Right cardiac atrium (tissue), 5 donors: ENCODE measurements at places on chromosomes 2 and 18.

DNA sequence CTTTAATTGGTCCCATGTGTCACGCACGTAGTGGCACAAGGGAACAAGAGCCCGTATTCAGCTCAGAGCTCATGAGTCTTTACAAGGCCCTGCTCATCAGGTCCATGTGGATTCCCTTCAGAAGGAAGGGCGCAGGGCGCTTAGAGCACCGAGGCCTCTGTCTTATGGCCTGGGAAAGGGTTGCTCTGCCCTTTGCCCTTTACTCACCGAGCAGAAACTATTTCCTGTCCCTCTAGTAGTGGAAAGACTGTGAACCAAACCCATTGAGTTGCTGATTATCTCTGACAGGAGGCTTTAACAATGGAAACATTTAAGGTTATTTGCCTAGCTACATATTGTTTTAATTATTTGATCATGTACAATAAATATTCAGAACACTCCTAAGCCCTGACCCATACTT, 102.0 kb upstream of the ACAA2 start:
- no peak for DNase-seq

DNA sequence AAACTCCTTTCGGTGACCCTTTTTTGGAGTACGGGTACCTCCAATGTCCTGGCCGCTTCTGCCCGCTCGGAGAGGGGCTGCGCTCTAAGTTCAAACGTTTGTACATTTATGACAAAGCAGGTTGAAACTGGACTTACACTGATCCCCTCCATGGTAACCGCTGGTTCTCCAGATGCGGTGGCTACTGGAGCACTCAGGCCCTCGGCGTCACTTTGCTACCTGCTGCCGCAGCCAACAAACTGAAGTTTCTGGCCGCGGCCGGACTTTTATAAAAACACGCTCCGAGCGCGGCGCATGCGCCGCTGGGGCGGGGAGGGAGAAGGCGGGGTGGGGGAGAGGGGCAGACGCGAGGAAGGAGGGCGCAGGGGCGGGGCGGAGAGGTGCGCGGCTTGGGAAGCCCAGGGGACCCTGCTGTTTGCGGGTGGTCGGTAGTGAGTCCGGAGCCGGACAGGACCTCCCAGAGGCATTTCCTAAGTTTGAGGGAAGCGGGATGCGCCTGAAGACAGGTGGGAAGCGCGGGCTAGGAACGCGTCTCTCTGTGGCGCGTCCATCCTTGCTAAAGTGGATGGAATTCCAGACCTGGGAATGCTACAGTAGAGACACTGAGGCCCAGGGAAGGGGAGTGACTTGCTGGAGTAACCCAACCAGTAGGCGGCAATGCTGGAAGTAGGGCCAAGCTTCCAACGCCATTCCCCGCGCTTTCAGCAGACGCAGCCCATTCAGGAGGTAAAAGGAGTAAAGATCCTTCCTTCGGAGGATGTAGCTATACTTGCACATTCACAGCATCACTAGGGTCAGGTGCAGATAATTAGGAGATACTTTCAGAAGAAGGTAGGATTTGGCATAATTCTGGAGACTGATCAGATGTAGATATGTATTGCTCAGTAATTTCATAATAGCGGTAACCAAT, at the start of gene CXCR4:
Gene CXCR4 (minus strand): TSS at position 241 of the 910 bp plus-strand sequence. CDS start 89 bp downstream, at position 152.
- DNase-seq = peak; percentile 87

GRCh38 chr2:112693596-112693995, 27.2 kb upstream of the NT5DC4 start:
- no peak for DNase-seq

- DNase-seq = no peak
Observed at GRCh38 chr2:207215308-207215707, 49.6 kb upstream of the KLF7 start.

GRCh38 chr2:85278361-85278760, 49.4 kb downstream of the TGOLN2 start:
- DNase-seq = no peak

GRCh38 chr2:122273785-122274419, 518.5 kb downstream of the TSN start:
- no peak for DNase-seq

DNA sequence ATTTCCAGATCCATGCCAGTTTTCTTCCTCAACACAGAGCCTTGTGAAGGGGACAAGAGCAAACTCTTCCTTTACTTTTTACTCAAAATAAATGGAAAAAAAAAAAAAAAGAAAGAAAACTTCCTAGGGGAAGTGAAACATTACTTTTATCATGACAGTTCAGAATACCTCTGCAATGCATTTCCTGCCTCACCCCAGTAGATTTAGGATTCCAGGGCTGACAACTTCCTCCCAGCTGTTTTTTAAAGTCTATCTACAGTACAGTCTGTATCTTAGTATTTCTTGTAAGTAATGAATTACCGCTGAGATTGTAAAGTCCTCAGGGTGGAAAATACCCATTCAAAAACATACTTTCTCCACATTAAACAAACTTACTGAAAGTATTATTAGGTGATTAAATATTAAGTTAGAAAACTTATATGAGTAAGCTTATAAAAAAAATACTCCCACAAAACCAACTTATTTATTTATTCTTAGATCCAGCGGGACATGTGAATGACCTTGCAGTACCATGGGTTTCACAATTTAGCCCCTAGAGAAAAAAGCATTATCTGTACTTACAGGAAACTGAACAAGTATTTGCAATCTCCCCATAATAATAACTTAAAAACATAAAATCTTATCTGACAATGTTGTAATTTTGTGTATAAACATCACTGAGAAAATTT, 117.7 kb downstream of the RBMS1 start:
- DNase-seq = no peak

- DNase-seq = no peak
Observed at GRCh38 chr2:128978212-128978611, 659.5 kb upstream of the HS6ST1 start.

DNA sequence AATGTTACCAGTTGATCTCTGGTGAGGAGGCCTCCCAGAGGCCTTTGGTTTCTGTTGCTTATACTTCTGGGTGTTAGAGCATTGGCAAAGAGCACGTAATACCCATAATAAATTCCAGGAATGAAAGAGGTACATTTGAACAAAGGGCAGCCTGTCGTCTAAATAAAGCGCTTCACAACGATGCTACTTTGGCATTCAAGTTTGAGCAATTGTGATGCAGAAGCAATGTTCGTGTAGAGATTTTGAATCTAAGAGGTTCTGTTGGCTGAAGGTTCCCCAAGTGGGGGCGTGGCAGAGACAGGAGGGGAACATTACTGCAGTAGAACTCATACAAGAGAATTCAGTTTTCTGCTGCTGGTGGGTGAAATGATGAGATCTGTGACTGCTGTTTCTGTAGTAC, 27.8 kb downstream of the ZNF532 start:
- no peak for DNase-seq

- no peak for DNase-seq
Observed at GRCh38 chr18:12455496-12455895, 47.8 kb downstream of the PRELID3A start.

DNA sequence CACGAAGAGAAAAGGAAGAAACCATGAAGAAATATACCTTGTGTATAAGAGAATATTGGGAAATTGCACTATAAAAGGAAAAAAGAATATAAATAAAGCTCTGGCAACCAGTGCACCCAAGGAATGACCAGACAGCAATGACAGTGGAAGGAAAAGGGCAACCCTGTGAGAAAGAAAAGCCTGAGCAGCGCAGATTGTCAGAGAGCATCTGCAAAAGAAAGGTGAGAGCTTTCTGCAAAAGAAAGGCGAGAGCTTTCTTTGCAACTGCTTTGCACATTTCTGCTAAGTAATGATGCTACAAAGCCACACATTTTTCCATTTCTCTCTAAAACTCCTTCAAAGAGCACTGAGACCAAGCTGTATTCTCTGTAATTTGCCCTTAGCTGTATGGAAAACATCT, 83.6 kb downstream of the CTNNA2 start:
- DNase-seq = no peak

DNA sequence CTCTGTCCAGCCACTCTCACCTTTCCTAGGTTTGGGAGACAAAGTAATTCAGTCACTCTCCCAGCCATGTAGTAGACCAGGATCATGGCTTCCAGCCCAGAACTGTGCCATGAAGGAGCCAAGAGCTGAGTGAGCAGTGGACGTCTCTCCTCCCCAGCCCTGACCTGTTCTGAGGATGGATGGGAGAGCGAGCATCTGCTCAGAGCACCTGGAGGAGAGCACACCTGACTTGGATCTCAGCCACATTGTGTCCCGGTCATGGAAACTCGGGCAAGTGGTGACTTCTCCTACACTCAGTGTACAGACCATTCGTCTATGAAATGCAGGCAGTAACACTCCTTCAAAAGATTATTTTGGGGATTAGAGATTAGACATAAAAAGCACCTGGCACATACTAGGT, 299.7 kb downstream of the TNS1 start:
- DNase-seq = no peak

- no peak for DNase-seq
Observed at GRCh38 chr18:5104246-5104645, 92.8 kb downstream of the AKAIN1 start.

DNA sequence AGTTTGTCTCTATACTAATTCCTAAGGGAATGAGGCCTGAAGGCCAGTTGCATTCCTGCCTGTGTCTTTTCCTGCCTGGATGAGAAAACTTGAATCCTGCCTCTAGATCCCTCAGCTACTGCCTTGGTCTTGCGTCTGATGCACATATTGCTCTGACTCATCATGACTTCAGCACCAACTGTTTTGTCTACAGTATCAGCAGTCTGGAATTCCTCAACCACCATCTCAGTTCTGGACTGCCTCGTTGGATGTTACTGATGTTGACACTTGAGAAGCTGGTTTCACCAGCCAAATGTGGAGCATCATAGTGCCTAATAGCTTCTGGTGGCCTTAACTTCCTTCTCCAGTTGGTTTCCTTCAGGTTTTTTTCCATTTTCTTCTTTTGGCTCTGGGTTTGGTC, 211.0 kb downstream of the CTNNA2 start:
- no peak for DNase-seq

DNA sequence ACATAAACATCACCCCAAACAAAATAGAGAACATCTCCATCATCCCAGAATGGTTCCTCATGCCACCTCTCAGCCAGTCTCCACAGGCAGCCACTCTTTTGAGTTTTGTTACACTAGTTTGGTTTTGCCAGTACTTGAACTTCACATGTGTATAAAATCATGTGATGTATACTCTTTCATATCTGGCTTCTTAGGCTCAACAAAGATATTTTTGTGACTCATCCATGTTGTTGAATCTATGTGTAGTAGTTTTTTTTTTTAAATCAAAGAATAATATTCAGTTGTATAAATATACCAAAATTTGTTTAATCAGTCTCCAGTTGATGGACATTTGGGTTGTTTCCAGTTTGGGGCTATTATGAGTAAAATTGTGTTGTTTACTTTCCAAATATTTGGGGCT, 75.9 kb downstream of the PMS1 start:
- no peak for DNase-seq

DNA sequence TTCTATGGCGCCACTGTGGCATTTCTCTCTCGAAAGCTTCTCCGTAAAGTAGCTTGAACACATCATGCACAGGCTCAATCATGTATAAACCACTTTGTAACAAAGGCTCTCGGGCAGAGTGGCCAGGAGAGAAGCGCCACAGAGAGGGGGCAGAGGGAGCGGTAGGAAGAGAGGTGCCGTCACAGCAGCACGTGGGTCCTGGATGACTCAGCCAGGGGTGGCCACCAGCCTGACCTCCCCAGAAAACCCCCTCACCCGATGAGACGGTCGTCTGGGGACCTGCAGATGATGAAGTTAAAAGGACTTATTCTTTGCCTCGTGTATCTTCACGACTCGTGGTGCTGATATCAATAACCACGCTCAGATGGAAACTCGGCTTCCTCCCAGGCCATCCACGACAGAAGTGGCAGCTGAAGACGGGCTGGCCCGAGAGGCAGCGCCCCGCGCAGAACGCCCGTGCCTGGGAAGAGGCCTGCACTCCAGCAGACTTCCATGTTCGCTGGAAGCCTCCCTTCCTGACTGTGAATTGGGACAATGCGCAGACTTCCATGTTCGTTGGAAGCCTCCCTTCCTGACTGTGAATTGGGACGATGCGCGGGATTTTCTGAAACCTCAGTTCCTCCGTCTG, 46.4 kb upstream of the MTCL1 start:
- no peak for DNase-seq

- no peak for DNase-seq
Observed at GRCh38 chr2:50546790-50547189, 485.1 kb downstream of the NRXN1 start.

DNA sequence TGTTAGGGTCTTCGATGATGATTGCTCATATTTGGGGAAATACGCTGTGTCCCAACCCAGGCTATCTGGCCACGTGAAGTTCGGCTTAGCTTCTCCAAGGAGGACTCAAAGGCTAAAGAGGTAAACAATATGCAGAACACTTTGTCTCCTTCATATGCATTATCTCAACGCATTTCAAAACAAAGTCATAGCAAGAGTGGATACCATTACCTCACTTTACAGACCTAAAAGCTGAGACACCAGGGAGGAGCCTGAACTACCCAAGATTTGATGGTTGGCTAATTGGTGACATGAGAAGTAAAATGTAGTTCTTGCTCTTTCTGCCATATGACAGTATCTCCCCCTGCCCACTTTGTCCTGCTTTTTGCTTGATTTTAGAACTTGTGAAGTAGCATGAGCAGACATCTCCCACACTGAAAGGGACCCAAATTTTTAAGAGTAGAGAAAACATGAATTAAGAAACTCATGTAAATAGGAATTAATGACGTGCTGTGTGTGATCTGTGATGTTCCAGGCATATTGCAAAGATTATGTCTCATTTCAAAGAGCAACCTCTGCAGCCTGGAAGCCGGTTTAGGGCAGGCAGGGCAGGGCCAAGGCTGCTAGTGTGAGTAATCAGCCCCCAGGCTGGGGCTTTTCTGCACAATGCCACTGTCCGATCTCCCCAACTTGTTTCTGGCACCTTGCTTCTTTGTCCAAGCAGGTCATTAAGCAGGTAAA, 144.5 kb downstream of the BCL11A start:
- DNase-seq = no peak

DNA sequence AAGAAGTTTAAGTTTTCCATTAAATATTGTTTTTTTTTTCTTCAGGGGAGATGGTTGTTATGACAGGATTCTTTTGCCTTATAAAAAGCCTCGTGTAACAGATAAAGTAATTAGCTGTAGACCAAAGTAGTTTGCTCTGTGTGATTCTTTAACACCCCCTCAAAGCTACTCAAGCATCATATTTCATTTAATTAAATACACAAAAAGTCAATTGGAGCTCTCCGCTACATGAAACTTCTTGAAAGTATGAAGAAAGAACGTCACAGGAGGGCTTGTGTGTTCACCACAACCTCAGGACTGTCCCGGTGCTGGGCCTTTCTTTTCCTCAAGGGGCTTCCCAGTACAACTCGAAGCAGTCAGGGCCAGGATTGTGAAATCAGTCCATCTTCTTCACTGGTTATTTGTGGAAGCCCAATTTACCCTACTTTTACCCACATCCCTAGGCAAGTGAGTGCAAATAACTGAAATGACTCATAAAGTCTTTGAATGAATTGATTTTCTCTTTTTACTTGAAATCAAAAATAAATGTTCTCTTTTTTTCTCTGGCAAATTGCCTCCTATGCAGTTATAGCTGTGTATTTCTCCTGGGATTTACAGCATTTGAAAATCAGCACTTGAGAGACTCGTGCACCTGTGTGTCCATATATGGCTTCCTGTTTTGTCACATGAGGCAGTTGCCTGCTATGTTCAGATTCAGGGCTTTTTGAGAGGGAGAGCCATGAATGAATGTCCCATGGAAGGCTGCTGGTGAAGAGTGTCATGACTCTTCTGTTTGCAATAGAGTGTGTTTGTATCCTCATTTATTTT, 48.6 kb downstream of the LINC00305 start:
- DNase-seq = no peak
